ENCODE measurements at places on chromosomes 16 and 17.

GRCh38 chr17:74176546-74177001, 26.9 kb upstream of the RPL38 start:
- DNase-seq: no peak

GRCh38 chr17:77837917-77838316, 120.6 kb upstream of the TNRC6C start:
- DNase-seq: peak; percentile 72

DNA sequence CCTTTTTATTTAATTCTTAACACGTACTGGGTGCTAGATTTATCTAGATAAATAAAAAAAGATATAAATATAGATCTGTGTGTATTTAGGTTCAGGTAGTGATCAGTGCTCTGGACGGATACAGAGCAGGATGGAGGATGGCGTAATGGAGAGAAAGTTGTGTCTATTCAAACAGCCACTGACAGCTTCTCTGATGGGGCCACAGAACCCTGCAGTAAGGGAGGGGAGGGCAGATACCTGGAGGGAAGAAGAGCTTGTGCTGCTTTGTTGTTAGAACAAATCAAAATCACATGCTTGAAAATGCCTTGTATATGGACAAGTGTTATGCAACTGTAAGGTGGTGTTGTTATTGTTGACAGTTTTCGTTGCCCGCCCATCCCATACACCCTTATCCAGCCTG, 170.2 kb downstream of the UTP18 start:
- no peak for DNase-seq

- DNase-seq: no peak
Observed at GRCh38 chr17:21089933-21090901, 36.5 kb upstream of the DHRS7B start.

DNA sequence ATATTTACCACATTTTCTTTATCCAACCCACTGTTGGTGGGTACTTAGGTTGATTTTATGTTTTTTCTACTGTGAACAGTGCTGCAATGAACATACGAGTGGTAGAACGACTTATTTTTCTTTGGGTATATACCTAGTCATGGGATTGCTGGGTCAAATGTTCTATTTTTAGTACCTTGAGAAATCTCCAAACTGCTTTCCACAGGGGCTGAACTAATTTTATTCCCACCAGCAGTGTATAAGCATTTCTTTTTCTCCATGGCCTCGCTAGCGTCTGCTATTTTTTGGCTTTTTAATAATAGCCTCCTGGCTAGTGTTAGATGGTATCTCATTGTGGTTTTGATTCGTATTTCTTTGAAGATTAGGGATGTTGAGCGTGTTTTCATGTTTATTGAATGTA, 202.3 kb downstream of the LGALS9B start:
- no peak for DNase-seq

GRCh38 chr16:1884889-1885288, 12.9 kb upstream of the MEIOB start:
- no peak for DNase-seq

Data from coronary artery (tissue), 2 donors.